ENCODE measurements at places on chromosomes 11 and 22.

GRCh38 chr11:134762248-134763029, 350.4 kb upstream of the B3GAT1 start:
- DNase-seq = no peak

- DNase-seq = no peak
These were observed 157.4 kb upstream of the CHORDC1 start for GRCh38 chr11:90380206-90380605.

- no peak for DNase-seq
These were observed 19.4 kb downstream of the GUCY1A2 start for GRCh38 chr11:106998916-106999188.

- no peak for DNase-seq
These were observed 21.8 kb upstream of the WNT7B start for GRCh38 chr22:45998638-45999378.

GRCh38 chr22:50572965-50573364, 5.3 kb downstream of the CPT1B start:
- DNase-seq = no peak

DNA sequence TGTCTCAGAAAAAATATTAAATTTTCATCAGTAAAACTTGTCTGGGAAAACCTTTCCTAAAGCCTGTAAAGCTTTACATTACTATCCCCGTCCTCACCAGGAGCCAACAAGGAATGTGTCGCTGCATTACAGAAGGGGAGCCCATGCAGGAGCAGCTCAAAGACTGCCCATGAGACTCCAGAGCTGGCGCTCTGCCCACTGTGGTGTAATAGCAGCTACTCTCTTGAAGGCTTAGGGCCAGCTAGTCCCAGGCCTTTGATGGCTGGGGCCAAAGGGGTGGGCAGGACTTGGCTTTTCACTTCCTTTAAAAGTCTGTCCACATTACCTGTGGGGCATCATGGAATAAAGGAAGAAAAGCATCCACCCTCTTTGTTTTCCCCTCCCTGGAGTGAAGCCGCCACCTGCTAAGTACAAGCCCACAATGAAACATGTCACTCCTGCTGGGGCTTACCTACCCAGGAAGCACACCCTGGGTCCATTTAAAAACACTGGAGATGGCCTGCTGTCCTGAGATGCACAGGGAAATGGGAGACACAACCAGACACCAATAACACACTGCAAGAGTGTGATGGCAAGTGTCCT, 150.7 kb downstream of the ADAMTS15 start:
- DNase-seq = no peak

DNA sequence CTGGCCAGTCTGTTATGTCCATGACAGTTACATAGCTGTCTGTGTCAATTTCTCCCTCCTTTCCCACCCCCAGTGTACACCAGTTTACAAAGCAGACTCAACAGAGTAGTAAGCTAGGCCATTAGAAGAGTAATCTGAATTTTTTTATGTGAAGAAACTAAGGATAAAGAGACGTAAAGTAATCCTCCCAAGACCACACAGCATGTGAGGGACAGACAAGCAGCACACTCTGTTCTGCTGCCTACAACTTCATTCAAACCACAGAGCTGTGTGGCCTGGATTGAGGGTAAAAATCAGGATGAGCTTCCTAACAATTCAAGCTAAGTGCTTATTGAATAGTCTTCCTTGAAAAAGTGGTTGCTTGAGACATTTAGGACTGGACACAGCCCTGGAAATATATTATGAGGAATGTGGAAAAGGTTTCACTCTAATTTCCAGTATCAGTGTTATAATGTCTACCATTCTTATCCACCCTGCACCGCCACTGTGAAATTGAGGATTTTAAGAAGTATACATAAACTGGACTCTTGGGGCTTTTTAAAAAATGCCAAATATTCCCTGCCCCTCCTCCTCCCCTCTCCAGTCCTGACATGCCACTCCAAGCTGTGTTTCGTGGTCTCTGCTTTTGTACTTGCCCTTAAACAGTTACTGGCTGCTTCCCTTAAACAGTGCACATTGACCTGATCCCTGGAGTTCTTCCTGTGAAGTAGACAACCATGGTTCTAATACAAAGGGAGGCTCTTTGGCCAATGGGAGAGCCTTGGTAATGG, 40.9 kb downstream of the EXT2 start:
- no peak for DNase-seq

DNA sequence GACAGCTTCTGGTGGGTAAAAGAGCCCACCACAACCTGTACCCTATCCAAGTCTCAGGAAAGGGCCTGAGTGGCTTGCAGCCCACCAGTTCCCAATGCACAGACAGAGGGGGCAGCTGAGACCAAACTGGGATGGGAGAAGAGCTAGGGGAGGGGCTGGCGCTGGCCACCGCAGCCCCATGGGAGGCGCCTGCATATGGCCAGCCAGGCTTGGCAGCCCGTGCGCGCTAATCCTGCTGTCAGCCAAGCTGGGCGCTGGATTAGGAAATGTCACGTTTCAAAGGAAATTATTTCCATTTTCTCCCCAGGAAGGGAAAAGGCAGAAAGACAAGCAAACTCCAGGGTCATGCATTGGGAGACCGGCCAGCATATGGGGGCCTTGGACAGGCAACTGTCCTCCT, 236.8 kb downstream of the BUD13 start:
- DNase-seq = no peak

- no peak for DNase-seq
These were observed 145.5 kb upstream of the RASSF10 start for GRCh38 chr11:12863605-12864121.

DNA sequence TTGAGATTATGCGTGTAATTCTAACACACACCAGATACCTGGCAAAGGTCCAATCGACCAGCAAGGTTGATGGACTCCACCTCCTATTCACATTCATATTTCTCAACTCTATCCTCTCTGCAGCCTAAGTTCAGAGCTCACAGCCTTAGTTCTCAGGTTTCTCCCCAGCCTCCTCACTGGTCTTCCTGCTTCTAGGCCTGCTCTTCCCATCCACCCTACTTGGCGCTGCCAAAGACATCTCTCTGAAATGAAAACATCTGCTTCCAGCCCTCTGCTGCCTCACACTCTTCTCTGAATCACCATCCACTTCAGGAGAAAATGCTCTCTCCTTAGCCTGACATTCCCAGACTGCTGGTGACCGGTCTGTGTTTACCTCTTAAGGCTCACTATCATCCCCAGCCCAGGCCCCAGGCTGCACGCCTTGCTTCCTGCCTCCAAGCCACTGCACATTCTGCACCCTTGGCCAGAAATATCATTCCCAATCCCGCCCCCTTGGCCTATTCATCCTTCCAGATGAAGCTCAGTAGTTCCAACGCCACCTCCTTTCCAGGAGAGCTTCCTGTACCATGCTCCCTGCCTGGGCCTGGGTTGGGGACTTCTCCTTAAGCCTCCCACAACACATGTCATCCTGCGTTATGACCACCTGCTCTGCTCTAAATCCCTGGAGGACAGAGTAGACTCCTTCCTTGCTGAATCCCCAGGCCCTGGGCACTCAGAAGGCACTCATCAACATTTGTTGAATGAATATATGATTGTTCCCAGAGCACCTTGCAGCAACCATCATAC, 3.5 kb downstream of the ARRB1 start:
- DNase-seq = no peak

DNA sequence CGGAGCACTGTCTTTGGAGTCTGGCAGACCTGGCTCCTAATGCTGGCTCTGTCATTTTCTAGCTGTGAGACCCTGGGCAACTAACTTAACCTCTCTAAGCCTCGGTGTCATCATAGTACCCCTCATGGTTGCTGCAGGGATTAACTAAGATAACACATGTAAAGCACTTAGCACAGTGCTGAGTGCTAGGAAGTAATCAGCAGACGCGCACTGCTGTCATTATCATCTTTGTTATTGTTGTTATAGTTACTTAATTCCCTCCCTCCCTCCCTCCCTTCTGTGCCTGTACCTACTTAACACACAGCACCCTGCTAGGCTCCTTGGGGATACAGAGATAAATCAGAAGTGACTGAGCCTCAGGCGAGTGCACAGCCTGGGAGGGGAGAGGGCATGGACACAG, 104.7 kb upstream of the PITPNB start:
- DNase-seq = no peak

- no peak for DNase-seq
These were observed 21.8 kb upstream of the SNX32 start for GRCh38 chr11:65811764-65812475.

- DNase-seq = no peak
These were observed 37.0 kb upstream of the FTH1 start for GRCh38 chr11:62004473-62004872.

- DNase-seq = peak; percentile 63
These were observed 15.4 kb downstream of the FAM83F start for GRCh38 chr22:40009951-40010671.

DNA sequence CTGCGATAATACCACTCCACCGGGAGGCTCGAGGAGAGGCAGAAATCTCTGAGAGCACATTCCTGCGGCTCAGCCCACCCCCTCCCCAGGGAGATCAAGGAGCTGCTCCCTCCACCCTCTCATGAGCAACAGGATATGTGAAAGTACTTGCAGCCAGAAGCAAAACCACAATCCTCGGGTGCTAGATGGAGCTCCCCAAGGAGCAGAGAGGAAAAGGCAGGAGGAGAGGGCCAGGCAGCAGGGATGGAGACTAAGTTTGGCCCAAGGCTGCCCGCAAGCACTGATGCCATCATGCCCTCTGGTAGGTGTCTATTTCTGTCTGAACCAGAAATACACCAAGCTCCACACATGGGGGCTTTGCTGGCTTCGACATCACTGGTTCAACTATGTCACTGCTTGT, 22.3 kb downstream of the VPS37C start:
- DNase-seq = no peak

GRCh38 chr22:39144101-39144767, 8.2 kb downstream of the CBX7 start:
- peak; percentile 68 for DNase-seq

- DNase-seq = no peak
These were observed 44.1 kb upstream of the PRDM11 start for GRCh38 chr11:45102361-45102809.

- DNase-seq = no peak
These were observed 431 bp downstream of the SLC37A2 start for GRCh38 chr11:125063429-125064043.

- DNase-seq = no peak
These were observed 84.0 kb upstream of the AKIP1 start for GRCh38 chr11:8826901-8827560.

DNA sequence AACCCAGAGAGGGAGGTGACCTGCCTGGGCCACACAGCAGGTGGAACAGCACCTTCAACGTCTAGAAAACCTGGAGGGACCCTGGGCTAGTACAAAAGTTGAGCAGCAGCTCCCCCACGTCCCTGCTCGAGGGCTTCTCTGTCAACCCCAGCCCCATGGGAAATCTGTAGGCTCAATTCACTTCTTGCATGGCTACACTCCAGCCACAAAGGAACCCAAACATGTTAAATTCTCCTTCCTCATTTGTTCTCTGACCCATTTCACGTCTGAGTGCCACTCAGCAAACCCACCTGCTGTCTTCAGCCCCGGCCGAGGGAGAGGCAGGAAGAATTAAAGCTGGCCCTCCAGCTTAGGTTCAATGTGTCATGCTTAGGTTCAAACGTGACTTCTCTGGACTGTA, 418.5 kb downstream of the MIAT start:
- no peak for DNase-seq

DNA sequence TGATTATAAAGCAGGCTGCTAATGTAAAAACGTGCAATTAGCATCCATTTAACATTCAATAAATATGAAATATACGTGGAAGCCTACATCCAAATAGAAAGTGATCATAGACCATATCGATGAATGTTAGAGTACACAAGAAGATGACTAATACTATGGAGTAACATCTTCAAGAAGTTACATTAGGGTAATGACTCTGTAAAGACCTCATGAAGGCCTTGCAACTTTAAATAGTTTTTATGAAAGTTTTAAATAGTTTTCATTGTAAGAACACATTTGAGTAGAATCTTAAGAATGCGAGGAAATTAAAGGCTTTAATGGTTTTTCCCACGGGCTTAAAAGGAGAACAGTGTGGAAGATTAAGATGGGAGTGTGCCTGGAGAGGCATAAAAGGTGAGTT, 1.4 kb downstream of the TRIM34 start:
- no peak for DNase-seq

GRCh38 chr11:130516554-130517505, 68.4 kb downstream of the ADAMTS15 start:
- DNase-seq = no peak

- DNase-seq = no peak
These were observed 2.3 kb downstream of the ASCL2 start for GRCh38 chr11:2267851-2268728.

DNA sequence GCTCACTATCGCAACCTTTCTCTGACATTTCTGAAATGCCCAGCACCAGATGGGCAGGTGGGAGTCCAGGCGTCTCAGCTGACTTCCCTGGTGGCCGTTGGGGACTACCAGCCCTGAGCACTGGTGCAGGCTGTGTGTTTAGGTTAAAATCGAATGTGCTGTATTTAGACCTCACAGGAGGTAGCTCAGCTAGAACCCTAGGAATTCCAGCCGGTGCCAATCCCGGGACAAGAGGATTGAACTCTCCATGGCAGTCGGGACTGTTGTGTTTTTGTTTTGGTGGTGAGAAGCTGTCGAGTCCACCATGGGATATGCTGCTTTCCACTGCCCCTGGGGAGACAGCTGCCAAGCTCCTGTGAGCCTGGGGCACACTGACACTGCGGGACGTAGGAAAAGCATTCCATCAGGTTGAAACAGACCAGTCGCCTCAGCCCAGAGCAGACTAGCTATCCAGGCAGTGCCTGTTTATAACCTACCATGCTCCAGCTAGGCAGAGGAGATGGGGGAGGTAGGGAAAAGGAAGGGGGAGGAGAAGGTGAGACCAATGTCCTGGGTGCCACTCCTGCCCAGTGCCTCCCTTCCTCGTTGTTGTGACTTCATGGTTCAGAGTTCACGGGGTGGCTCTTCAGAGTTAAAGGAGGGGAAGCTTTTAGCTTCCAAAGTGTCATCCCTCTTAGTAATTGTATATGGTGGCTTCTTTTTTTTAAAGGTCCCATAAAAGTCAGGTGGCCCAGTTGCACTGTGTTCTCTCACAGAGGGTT, 53.0 kb downstream of the MICAL2 start:
- no peak for DNase-seq

GRCh38 chr11:25900814-25901213, 431.1 kb upstream of the ANO3 start:
- DNase-seq = no peak

GRCh38 chr22:34324763-34325162, 404.5 kb upstream of the LARGE1 start:
- no peak for DNase-seq

DNA sequence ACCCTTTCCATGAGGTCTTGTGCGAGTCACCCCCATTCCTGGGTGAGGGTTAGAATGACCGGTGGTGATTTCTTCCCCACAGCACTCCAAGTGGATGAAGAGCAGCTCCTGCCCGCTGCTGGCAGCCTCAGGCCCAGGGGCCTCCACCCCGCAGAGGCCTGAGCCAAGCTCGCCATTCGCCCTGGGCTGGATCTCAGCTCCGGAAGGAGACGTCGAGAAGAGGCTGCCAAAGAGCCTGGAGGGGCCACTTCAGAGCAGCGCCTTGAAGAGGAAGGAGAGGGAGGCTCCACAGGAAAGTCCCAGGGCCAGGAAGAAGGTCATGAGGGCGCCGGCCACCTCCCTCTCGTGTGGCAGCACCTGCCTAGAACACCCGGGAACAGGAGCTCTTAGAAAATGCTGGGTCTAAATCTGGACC, 8.4 kb downstream of the SLC29A2 start:
- no peak for DNase-seq

GRCh38 chr11:44524346-44524745, 41.1 kb upstream of the CD82 start:
- DNase-seq = no peak

- DNase-seq = no peak
These were observed 33.4 kb downstream of the MIAT start for GRCh38 chr22:26690654-26691376.

GRCh38 chr11:40882301-40882700, 577.2 kb downstream of the LRRC4C start:
- no peak for DNase-seq

Measured in CD4-positive, alpha-beta T cell treated with Interleukin-17A for 4 hours (primary cell).